ENCODE measurements at places on chromosomes 4 and X.

- DNase-seq, result no peak
These were observed 94.1 kb downstream of the ADRA2C start for GRCh38 chr4:3860061-3860912.

GRCh38 chrX:49193542-49193964 lies 6.4 kb downstream of the SYP start:
- no peak for DNase-seq

DNA sequence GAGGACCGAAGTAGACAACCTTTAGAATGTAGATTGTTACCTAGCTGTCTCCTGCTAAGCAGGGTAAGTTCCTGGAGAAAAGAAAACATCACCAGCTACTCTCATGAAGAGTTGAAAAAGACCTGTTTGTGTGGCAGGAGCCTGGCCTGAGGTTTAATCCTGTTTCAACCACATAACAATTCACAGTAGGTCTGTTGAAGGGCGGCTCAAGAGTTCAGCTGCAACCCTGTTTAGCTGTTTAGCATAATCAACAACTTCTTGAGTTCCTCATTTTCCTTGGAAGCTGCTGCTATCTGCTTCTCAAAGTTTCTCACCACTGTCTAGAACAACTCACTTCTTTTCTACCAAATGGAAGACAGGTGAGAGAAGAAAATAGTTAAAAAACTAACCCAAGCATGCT lies 170.4 kb upstream of the TET2 start:
- no peak for DNase-seq

DNA sequence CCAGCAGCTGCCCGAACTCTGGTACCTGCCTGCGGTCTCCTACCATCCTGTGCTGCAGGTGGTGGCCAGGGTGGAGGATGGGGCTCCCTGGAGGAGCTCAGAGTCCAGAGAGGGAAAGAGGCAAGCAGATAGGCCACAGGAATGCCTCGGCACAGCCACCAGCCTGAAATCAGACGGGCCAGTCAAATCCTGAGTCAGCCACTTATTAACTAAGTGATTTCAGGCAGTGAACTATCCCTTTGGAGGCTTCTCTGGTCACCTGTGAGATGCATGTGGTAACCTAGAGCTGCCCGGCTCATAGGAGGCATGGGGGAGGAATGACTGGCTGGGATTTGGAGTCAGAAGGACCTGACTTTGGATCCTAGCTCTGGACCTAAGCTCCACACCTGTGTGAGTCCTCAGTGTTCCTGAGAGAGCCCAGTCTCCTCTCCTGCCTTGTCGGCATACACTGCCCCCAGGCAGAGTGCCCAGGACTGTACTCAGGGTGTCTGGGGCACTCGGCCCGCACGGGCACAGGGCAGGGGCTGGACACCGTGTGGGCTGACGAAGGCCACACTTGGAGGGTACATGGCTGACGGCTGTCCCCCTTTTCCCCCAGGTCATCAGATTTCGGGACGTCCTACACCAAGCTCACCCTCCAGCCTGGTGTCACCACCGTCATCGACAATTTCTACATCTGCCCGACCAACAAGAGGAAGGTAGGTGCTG lies 96.4 kb upstream of the PSAPL1 start:
- no peak for DNase-seq

GRCh38 chr4:24559889-24560288 lies 24.5 kb downstream of the DHX15 start:
- no peak for DNase-seq

GRCh38 chr4:7775396-7775795 lies 164.3 kb downstream of the AFAP1 start:
- DNase-seq, result no peak

DNA sequence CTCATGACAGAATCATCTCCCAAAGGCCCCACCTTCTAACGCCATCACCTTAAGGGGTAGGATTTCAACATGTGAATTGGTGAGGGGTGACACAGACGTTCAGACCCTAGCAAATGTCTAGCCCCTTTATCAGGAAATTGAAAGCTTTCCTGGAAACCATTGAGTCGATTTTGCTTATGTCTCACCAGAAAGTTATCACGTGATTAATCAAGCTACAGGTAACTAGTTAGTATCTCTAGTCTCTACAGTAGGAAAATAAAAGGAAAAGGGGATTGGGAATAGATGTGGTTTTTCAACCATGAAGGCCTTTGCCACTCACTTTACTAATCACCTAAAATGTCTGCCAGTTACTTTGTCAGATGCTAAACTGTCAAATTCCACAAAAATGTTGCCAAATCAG lies 1133.0 kb downstream of the PDHA2 start:
- no peak for DNase-seq

GRCh38 chr4:183872531-183872930 lies 32.6 kb upstream of the STOX2 start:
- no peak for DNase-seq

- DNase-seq, result no peak
These were observed 67.7 kb downstream of the THOC2 start for GRCh38 chrX:123665197-123665596.

- no peak for DNase-seq
These were observed 124.6 kb upstream of the NAP1L5 start for GRCh38 chr4:88822034-88822789.

- peak; percentile 14 for DNase-seq
These were observed 155.8 kb upstream of the IGFBP7 start for GRCh38 chr4:57265831-57266582.
